ENCODE measurements at places on chromosomes 11 and 22.

DNA sequence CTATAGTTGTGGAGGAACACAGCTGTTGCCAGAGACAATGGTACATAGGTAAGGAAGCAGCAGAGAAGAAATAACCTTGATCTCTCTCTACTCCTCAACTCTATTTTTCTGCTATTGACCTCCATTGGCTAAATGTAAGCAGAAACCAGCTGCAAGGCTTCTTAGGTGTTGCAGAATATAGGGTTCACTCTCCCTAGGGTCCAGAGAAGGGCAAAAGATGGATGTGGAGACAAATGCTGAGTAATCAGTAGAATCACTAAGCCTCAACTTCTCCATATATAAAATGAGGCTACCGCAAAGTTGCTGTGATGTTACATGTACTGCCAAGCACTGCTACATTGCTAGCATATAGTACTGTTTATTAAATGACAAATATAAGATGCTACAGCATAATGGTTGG is 120.6 kb downstream of the PDE3B start:
- DNase-seq: no peak

- DNase-seq: no peak
These were observed 34.1 kb downstream of the SNX19 start for GRCh38 chr11:130882138-130882551.

DNA sequence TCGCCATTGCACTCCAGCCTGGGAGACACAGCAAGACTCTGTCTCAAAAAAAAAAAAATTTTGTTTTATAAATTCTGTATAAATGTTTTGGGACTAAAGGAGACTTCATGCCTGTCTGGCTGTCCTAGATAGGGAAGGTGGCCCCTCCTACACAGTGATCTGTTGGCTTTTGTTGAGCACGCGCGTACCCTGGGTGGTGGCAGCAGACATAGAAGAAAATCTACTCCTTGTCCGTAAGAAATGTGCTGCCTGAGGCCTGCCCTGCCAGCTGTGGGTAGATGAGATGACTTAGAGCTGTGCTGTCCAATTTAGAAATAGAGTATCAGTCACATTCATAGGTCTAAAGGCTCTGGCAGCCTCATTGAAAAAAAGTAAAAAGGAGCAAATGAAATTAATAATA is 37.0 kb downstream of the AP2A2 start:
- no peak for DNase-seq

GRCh38 chr11:61476371-61476770 is 32.2 kb upstream of the LRRC10B start:
- no peak for DNase-seq

DNA sequence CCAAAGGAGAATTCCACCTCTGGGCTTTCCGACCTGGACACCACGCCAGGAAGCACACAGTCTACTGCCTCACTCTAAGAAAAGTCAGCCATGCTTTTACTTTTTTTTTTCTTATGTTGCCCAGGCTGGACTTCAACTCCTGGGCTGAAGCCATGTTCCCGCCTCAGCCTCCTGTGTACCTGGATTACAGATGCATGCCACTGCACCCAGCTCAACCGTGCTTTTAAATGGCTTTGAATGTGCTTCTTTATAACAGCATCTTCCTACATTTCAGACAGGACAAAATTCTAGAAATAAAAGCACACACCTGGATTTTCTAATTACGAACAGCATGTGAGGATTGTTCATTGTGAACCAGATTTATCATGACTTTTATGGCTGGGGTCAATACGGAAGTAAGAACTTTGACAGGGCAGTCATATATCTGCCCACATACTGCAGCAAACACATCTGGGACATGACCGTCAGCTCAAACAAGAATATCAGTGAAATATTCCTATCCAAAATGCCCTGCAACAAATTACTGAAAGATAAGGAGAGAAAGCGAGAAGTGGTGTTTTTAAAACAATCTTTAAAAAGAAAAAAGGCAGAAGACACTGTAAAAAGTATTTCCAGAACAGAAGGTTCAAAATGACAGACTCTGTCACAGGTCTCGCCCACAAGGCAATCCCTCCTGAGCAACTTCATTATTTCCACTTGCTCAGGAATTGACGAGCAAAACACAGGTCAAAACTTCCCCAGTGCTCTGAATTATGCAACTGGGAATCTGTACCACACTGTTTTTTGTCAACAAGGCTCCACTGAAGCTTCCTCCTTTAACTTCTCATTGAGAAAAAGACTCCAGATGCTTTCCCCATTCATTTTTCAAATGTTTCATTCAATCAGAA is 42.1 kb downstream of the PACSIN2 start:
- no peak for DNase-seq

- no peak for DNase-seq
These were observed 39.7 kb downstream of the CACNA1I start for GRCh38 chr22:39610246-39610645.

DNA sequence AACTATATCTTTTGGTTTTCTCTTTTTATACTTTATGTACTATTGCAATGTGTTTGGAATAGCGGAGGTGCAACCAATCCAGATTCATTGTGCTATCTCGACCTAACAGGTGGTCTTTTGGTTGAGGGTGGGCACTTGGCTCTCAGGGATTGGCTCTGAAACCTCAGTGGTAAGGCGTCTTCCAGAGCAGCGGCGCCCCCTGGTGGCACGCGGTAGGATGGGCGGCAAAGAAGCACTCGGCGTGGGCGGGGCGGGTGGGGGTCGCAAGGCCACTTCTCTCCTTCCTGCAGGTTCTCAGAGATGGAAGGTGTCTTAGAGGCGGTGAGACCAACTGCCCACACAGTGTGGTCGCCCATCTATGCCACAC is 19.2 kb upstream of the PLET1 start:
- peak; percentile 69 for DNase-seq

GRCh38 chr11:128492903-128493569 is 94.3 kb downstream of the ETS1 start:
- DNase-seq: no peak

GRCh38 chr11:9017773-9018172 is 14.0 kb upstream of the NRIP3 start:
- DNase-seq: no peak

- DNase-seq: no peak
These were observed 1003.7 kb downstream of the BRD1 start for GRCh38 chr22:48823941-48824340.

GRCh38 chr22:22870577-22871404 is 16.8 kb upstream of the IGLL5 start:
- DNase-seq: no peak

DNA sequence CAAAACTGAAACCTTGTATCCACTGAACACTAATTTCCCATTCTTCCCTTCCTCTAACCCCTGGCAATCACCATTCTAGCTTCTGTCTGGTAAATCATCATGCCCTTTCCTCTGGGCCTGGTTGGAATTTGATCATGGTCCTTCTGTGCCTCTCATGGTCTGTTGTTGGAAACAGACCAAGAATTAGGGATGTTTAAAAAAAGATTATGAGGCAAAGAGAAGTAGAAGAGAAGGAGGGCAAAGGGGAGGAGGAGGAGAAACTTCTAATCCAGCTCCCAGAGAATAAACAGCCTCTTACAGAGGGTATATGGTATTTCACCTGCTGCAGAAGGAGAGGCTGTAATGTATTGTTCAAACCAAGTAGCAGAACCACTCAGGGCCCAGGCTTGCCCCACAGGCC is 10.6 kb downstream of the BCO2 start:
- DNase-seq: no peak

Measured in activated CD4-positive, alpha-beta T cell treated with anti-CD3 and anti-CD28 coated beads for 4 hours (primary cell).